Stimulated activated CD4-positive, alpha-beta T cell treated with anti-CD3 and anti-CD28 coated beads, Interleukin-2, amount 100 ng/mL, for 24 hours (primary cell): ENCODE measurements at places on chromosomes 12 and 14.

- DNase-seq = no peak
Observed at GRCh38 chr12:128797119-128798118, 26.3 kb downstream of the SLC15A4 start.

GRCh38 chr14:92484132-92484823 lies 29.3 kb upstream of the RIN3 start:
- DNase-seq = no peak

DNA sequence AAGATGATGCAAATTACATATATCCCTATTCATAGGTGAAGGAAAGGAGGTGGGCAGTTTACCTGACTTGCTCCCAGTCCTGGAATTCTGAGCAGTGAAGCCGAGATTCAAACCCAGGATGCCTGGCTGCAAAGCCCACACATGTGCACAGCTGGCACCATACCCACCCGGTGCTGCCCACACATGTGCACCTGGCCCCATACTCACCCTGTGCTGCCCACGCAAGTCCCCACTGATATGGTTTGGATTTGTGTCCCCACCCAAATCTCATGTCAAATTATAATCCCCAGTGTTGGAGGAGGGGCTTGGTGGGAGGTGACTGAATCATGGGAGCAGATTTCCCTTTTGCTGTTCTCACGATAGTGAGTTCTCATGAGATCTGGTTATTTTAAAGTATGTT lies 179.2 kb upstream of the C14orf180 start:
- no peak for DNase-seq

DNA sequence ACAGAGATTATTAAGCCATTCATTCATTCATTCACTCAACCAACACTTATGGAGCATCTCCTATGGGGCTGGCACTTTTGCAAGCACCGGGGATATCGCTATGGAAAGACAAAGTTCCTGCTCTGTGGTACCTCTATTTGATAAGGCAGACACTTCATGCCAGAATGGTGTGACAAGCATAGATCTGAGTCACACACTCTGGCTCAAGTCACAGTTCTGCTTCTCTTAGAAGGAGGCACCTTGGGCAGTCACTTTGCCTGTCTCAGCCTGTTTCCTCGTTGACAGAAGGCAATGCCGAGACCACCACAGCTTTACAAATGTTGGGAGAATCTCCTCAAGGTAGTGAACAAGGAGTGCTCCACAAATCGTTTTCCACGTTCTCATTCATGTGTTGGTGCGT lies 205.2 kb downstream of the SLC41A2 start:
- no peak for DNase-seq

- DNase-seq = no peak
Observed at GRCh38 chr14:56173365-56173922, 55.2 kb downstream of the PELI2 start.

GRCh38 chr12:125983784-125984500 lies 918.7 kb downstream of the AACS start:
- DNase-seq = no peak

DNA sequence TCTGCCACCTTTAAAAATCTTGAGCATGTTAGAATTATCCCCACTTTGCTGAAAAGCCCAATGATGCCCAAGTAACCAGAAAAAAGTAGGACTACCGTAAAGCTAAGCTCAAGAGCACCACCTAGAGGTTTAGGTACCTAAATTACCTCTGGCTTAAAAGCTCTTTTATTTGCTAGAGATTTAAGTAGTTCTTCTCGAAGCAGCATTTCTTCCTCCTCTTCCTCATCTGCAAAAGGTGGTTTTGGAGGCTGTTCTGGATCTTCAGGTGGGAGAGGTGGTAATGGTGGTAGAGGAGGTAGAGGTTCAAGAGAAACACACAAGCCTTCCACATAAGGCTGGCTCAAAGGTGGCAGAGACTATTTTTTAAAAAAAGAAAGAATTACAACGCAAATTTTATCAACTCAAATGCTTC lies 26.9 kb downstream of the ZFC3H1 start:
- no peak for DNase-seq

DNA sequence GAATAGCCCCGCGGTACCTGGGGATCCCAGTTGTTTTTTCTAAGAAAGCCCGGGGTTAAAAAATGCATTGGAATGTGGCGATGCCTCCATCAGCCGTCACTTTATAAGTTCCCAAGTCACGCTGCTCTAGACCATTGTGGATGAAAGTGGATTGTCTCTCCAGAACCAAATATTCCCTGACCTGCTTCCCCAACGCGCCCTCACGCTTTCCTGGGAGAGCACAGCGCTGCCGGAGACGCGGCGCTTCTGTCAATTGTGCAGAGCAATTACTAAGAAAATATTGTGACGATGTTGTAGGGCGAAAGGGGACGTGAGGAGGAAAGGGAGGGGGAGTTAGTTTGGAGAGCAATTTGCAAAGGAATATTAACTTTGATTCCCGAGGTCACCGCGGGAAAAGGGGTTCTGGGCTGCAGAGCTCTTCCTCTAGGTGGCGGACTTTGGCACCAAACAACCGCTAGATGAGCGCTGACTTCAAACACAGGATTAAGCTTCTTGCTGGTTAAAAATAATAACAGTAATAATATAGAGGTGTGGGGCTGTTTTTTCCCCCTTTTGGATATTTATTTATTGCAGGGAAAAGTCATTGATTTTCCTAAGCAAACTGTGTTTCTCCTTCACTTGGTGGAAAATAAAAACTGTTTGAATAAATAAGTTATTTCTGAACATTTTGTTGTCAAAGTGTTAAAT lies 9.6 kb upstream of the FOXG1 start:
- no peak for DNase-seq

DNA sequence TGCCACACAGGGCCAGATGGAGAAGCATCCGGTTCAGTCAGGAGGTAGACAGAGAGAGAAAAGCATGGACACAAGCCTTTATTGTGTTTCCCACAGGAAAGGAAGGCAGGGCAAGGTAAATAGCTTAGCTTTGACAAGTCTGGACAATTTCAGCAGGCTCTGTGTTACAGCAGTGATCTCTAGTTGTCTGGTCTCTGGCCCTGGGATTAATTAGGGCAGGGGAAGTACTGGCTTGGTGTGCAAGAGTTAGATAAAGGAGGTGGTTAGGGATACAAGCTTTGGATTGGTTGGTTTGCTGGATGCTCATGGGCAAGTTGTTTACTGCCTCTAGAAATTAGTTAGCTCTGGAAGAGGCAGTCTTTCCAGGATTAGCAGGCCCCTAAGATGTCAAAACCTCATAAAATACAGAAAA lies 15.1 kb upstream of the NGDN start:
- no peak for DNase-seq
